ENCODE measurements at places on chromosomes 6 and 20.

DNA sequence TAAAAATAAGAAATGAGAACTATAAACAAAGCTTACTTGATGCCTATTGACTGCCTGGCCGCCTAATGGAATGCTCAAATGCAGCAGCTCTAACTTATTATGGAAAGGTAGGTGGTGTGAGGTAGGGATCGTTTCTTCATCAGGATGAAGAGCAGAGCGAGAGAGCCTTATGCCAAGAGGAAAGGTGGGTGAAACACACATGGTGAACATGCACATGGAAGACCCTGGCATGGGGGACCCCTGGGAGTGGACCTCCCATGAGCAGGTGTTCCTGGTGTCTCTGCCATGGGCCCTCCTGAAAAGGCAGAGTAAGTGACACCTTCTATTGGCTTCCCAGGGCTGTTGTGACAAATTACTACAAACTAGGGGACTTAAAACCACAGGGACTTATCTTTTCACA, 130.1 kb downstream of the CDH4 start:
- DNase-seq, result no peak

DNA sequence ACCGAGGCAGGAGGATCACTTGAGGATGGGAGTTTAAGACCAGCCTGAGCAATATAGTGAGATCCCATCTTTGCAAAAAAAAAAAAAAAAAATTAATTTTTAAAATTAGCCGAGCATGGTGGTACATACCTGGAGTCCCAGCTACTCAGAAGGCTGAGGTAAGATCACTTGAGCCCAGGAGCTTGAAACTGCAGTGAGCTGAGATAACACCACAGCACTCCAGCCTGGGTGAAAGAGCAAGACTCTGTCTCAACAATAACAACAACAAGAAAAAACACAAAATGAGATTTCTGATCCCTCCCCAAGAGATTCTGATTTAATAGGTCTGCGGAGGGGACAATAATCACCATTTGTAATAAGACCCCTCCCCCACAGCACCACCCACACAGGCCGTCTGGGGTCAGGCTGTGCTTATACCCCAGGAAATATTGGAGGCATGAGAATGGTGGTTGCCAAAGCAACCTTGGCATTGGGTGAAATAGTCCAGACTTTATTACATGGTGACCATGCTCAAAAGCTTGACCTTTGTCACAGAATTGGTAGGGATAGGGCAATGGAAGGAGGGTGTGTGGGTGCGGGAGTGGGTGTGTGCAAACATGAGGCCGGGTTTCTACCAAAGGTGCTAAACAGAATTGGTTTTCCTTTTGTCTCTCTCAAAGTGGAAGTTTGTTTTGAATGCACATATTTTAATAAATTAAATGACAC, 24.4 kb upstream of the ADTRP start:
- DNase-seq, result no peak

DNA sequence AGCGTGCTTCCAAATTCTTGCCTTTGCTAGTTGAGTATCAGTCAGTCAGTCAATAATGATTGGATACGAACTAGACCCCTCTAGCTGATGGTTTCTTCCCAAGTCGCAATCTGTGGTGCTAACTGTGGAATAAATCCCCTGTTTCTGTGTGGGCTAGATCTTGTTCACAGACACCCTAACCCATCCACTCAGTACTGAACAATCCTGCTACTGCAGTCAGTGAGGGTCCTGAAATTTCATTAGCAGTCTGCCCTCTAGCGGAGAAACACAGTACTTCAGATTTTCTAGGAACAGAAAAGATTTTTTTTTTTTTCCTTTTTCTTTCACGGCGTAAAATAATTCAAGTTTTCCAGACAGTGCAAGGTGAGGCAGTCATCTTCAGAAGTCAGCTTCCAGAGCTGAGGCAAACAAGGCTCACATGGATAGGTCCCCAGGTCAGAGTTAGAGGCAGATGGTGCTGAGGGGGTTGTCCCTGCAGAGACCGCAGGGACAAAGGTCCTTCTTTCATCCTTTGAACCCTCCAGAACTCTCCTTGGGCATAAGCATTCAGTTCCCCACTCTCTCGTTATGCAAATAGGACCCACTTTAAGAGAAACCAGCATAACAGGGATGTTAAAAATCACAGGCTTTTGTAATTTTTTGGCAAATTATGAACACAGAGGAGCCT, 119.6 kb downstream of the SCML4 start:
- DNase-seq, result no peak

GRCh38 chr6:6746333-6746969, 157.9 kb downstream of the LY86 start:
- no peak for DNase-seq

DNA sequence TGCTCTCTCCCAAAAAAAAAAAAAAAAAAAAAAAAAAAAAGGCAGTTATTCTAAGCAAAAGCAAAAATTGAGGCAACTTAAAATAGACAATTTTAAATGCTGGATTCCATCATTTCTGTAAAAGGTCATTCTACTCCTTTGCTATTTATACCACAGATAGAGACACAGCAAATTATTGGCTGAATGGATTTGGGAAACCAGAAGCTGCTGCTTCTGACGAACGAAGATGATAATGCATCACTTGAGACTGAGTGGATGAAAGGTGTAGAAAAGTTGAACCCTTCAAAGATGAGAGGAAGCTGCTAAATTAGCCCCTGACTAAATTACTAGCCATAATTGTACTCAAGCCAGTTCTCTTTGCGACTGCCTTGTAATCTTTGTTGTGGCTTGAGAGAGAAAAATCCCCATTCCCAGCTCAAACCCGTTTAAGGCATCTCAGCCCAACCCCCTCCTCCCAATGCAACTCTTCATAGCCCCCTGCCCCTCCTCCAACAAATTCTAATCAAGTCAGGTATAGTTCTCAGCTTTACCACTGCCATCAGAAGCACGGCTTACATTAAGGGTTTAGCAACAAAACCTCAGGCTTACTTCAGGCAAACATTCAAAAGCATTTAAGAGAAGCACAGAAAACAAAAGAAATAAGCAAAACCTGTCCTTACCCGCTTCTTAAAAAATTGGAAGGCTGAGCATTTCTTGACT, 1.0 kb downstream of the SGK1 start:
- DNase-seq, result no peak

DNA sequence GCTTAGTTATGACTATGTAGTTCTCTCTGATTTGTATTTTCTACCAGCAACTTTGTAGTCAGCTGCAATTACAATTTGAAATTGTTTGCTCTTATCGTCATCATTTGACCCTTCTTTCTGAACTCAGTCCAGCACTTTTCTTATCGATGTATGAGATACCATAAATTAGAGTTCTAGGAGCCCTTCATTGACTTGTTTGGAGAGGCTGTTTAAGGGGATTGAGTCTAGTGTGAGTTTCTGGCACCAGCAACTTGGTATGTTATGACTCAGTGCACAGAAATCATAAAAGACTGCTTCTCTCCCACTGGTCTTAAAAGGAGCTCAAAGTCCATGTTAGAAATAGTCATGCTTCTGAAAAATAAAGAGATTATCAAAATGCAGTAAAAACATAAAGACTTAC, 190.3 kb downstream of the TENT5A start:
- no peak for DNase-seq

GRCh38 chr20:43731469-43731868, 4.7 kb upstream of the GTSF1L start:
- no peak for DNase-seq

DNA sequence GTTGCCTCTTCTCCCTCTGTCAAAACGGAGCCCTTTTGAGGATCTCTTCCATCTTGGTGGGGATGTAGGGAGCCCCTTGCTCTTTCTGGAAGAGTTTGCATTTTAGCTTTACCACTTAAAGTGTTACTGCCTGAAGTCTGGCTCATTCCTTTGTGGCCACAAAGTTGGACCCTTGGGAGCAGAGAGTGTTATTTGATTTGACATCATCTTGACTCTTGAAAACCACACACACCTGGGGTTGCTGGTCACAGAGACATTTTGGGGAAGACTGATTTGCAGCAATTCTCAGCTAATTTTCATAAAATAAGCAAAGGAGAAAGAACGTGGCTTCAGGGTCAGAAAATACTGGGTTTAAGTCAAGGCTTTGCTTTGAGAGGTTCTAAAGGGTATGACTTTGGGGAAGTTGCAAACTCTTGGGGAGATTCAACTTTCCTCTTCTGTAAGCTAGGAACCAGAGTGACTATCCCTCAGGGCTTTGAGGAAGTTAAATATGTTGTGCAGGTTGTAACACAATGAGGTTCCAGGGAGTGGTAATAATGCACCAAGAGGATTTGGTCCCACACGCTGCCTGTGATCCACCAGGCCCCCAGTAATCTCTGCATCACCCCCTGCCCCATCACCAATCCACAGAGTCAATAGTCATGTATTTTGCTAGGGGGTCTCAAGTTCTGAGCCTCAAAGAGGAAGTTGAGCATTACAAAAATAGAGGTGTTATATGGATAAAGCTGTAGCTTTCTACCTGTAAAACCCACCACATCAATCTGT, 141.6 kb upstream of the SLC24A3 start:
- DNase-seq, result no peak

GRCh38 chr20:2602746-2603145, 49.7 kb upstream of the NOP56 start:
- DNase-seq, result no peak

DNA sequence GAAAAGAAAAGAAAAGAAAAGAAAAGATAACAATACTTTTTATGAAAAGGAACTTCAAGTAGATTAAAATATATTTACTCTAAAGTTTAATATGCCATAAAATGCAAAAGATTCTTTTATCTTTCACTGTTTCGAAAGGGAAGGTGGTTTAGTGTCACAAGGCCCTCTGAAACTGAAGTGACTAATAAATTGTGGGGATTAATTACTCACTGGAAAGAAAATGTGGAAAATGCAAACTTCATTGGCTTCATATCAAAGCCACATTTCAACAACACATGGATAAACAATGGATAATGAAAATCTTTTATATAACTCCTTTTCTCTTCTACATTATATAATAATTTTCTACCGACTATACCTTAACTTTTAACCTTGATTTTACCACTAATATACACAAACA, 320.5 kb upstream of the RSPO3 start:
- DNase-seq, result no peak

- DNase-seq, result no peak
Observed at GRCh38 chr20:56245761-56246160, 2.8 kb upstream of the MC3R start.

- DNase-seq, result no peak
Observed at GRCh38 chr20:63016514-63017075, 9.8 kb upstream of the BHLHE23 start.

DNA sequence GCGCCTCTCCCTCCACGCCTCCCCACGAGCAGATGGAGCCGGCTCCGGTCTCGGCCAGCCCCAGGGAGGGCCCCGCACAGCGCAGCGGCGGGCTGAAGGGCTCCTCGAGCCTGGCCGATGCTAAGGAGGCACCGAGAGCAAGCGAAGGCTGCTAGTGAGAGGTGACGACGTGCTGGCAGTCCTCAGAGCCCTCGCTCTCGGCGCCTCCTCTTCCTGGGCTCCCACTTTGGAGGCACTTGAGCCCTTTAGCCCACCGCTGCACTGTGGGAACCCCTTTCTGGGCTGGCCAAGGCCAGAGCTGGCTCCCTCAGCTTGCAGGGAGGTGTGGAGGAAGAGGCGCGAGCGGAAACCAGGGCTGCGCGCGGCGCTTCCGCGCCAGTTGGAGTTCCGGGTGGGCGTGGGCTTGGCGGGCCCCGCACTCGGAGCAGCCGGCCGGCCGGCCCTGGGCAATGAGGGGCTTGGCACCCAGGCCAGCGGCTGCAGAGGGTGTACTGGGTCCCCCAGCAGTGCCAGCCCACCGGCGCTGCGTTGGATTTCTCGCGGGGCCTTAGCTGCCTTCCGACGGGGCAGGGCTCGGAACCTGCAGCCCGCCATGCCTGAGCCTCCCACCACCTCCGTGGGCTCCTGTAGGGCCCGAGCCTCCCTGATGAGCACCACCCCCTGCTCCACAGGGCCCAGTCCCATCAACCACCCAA, 2.5 kb upstream of the TMEM14C start:
- no peak for DNase-seq

- DNase-seq, result no peak
Observed at GRCh38 chr6:86973088-86973487, 35.8 kb downstream of the HTR1E start.

DNA sequence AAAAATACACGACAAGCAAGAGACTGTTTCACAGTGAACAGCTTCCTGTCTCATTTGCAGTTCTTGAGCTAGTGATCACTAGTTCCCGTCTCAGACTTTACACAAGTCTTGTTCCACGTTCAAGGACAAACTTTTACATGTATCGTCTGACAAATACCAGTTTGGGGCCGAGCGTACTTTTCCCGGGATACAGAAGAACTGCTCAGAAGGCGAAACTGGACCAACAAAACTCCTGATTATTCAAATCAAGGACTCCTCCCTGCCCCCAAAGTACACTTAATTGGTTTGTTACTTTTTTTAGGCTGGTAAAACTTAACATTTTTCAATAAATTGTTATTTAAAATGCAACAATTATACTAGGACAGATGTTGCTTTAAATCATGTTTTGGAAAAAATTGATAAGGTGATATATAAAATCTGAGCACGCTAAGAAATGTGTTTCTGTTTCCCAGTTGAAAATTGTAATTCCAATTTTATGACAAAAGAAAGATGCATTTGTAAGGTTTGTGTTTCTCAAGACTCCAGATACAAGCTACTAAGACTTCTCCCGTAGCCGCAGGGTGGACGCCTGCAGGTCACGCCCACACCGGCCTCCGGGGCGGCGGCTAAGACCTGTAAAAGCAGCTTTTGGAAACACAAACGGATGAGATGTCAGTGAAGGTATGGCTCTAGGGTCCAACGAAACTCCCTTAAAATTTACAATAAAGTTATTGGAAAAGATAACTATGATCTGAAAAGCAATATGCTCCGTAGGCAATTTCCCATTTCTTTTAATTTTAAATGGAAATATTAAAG, 16.8 kb upstream of the TCFL5 start:
- no peak for DNase-seq

GRCh38 chr20:916125-916799, at the start of gene ANGPT4:
Gene ANGPT4, minus strand, starts transcription at chr20:916334. Its CDS starts 120 bp downstream, at chr20:916214.
- no peak for DNase-seq

DNA sequence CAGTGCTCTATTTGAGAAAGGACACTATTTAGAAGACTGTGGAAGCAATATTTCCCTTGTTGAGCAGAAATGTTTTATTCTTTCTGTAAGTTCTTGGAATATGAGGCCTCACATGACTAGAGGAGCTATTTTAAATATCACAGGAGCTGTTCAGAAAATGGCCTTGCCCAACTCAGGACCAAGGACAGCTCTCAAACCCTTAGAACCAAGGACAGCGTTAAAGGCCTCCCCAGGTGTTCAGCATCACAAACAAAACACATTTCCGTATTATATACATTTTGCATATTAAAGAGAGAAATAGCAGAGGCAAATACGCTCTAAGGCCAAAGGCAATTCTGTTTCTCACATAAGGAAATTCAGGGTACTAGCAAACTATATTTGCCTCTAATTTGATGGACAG, 631.4 kb downstream of the CDH26 start:
- no peak for DNase-seq

DNA sequence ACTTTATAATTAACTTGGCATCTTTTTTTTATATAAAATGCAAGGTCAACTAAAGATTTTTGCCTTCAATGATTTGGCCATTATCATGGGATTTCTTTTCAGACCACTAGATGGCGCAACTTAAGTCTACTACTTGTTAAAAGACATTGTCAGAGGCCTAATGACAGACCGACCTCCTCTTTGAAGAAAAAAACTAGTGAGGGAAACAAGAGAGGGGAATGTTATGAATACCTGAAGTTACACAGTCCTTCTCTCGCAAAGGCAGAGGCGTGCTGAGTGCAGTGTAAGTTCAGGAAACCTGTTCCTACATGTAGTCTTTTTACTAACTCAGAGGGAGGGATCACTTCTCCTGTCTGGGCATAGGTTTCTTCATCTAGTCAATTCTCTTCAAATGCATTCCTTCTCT, 9.3 kb downstream of the TRAPPC3L start:
- no peak for DNase-seq

GRCh38 chr20:54980103-54980960, 504.9 kb downstream of the DOK5 start:
- DNase-seq, result no peak

GRCh38 chr6:135815216-135815615, 36.3 kb upstream of the PDE7B start:
- no peak for DNase-seq
